ENCODE measurements at places on chromosomes 1 and 21.

DNA sequence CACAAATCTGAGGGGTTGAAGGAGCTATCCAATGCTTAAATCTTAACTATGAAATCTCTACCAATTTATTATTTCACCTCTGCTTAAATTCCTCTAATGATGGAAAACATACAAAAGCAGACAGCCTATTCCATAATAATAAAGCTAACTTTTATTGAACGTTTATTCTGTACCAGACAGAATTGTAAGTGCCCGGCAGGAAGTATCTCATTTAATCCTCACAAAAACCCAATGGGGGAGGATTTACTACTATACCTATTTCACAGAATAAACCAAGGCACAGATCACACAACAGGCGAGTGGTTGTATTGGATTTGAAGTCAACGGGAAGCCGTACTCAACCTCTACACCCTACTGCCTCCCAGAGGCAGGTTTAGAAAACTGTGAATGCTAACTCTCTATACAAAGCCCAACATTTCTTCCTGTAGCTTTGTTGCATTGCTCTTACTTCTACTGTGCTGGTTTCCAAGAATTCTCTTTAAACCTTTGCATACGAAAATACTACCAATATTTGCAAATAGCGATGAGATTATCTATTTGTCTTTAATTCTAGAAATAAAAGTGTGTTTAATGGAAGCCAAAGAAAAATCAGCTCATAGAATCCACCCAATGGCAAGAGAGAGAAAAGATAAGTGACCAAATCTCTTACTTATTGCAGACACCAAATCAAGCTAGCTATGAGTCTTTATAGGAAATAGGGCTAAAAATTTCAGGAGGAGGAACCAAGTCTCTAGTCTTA lies 33.5 kb upstream of the C1orf53 start:
- no peak for DNase-seq

GRCh38 chr1:98839840-98840239 lies 164.8 kb downstream of the PLPPR5 start:
- no peak for DNase-seq

- no peak for DNase-seq
Measured at GRCh38 chr1:25619101-25619890, 2.7 kb downstream of the MAN1C1 start.

- DNase-seq = no peak
Measured at GRCh38 chr1:118717893-118718292, 270.2 kb downstream of the TBX15 start.

- no peak for DNase-seq
Measured at GRCh38 chr1:224173523-224173922, 9.5 kb upstream of the DEGS1 start.

DNA sequence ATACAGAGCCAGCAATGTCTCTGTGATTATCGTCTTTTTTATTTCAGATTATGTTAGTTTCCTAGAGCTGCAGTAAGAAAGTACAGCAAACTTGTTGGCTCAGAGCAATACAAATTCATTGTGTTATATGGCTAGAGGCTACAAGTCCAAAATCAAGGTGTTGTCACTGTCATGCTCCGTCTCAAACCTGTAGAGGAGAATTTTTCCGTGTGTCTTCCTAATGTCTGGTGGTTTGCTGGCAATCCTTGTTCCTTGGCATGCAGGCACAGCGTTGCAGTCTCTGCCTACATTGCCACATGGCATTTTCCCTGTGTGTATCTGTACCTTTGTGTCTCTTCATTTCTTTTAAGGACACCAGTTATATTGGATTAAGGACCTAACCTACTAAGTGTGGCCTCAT lies 244.4 kb downstream of the LRRIQ3 start:
- DNase-seq = no peak

- no peak for DNase-seq
Measured at GRCh38 chr1:197144570-197145325, 1.7 kb downstream of the ASPM start.

GRCh38 chr1:216670118-216670883 lies 52.9 kb downstream of the ESRRG start:
- DNase-seq = no peak

GRCh38 chr1:80392529-80392928 lies 1386.0 kb upstream of the ADGRL4 start:
- DNase-seq = no peak

DNA sequence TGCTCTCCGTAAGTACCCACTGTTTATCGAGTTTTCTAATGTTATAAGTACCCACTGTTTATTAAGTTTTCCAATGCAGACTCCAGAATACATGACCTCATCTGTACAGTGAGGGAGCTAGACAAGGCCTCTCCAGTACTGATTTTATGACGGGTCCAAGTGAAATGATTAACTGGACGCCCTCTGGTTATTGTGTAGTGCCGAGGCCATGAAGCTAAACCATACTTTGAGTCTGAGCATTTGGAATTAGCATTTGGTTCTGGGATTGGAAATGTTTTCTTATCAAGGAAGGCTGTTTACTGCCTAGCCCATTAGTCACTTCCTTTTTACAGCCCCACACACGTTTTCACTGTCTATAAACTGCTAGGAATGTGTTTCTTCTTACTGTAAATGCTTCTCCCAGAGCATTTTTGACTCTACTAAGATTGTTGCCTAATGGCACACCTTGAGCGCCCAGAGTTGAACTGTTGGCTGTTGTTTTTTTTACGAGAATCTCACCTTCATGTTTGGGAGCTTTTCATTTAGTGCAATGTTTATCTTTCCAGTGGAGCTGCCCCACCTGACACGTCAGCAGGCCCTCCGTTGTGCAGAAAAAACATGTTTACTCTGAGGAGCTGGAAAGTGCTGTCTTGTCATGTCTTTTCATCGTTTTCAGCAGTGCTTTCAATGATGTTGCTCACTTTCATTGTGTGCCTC lies 26.9 kb downstream of the SPATA46 start:
- DNase-seq = no peak

- DNase-seq = no peak
Measured at GRCh38 chr1:227945891-227946623, 1.7 kb downstream of the WNT9A start.

- DNase-seq = no peak
Measured at GRCh38 chr1:234302354-234302962, 70.8 kb upstream of the COA6 start.

GRCh38 chr1:150256554-150257341 lies 826 bp upstream of the CA14 start:
- no peak for DNase-seq

- no peak for DNase-seq
Measured at GRCh38 chr1:51359879-51360278, 29.5 kb upstream of the TTC39A start.

DNA sequence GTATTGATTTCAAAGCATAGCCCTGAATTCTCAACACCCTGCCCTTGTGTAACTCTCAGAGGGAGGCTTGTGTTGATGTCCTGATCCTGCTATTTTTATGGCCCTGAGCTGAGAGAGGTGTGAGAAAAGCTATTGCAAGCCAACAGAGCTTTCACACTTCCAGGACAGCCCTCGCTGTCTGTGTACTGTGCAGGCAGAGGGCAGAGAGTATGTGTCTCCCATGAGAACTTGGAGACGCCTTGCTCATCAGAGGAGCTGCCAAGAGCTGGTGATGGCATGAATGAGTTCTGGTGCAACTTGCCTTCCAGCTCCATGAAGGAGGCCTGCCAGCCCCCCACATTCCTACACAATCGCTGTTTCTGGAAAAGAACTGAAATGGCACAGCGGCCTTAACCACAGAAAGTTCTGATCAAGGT lies 144.1 kb upstream of the AJAP1 start:
- DNase-seq = no peak

- peak; percentile 87 for DNase-seq
Measured at GRCh38 chr1:173477286-173478093, at the start of gene PRDX6. TSS of gene PRDX6 (plus strand) at chr1:173477335. CDS start at chr1:173477398, 63 bp downstream.

DNA sequence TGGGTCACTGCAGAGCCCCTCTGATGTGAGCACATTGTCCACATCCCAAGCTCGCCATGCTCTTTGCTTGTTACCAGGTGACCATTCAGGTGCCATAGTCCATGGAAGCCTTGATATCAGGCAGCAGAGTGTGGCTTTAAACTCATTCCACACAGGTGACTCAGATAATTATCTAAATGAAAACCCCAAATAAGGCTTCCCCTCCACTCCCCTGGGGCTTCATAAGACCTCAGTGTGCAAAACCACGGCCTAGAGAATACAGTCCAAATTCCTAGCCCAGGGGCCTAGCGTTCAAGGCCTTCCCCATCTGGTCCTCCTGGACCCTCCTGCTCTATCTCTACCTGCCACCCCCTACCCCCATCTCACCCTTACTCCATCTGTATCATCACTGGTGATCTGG lies 97.1 kb downstream of the ARHGEF10L start:
- DNase-seq = no peak

DNA sequence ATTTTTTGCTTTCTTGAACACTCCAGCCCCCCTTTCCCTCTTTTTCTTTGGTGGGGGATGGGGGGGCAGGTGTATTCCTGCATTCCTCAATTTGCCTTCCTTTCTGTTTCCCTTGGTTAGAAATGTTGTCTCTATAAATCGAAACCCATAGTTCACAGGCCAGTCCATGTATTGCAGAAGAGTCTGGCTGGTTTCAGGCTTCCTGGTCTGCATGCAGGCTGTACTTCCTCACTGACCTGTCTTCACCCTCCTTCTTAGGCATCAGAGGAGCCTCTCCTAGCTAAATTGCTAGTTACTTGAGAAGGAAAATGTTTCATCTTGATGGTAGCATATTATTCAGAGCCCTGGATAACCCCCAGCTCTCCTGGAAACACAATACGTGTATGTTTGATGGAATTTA lies 140.0 kb downstream of the SPATA46 start:
- no peak for DNase-seq

- DNase-seq = no peak
Measured at GRCh38 chr1:193971595-193971994, 785.2 kb upstream of the B3GALT2 start.

All from NCI-H187 treated with DMSO at 0.1 percent for 48 hours (cell line).